Stimulated activated CD8-positive, alpha-beta memory T cell treated with anti-CD3 and anti-CD28 coated beads, Interleukin-15, amount 100 ng/mL, for 24 hours (primary cell): ENCODE measurements at places on chromosomes 7 and 10.

GRCh38 chr7:24637706-24638105, 64.5 kb downstream of the PALS2 start:
- DNase-seq: no peak

DNA sequence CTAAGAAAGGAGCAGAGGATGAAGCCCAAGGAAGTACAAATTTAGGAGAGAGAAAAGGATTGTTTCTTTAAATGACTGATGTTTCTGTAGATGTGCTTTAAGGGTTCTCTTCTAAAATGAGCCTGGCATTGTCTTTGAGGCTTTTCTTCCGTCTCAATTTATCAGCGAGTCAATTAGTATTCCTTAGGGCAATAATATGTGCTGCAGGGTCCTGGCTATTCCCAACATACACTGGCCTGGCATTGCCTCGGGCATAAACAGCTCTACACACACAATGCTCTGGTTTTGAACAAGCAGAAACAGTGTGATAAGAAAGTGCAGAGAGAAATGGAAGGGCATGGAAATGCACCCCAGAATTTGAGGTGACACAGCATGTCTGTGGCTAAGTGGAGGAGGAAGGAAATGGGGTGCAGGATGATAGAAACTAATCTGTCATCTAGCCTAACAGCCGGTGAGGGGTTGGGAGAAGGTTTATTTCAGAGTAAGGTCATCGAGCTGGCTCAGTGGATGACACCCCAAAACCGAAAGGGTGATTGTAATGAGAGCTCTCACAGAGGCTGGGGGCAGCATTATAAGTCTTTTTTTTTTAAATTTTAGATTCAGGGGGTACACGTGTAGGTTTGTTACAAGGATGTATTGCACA, 67.5 kb upstream of the ARHGAP21 start:
- DNase-seq: no peak

DNA sequence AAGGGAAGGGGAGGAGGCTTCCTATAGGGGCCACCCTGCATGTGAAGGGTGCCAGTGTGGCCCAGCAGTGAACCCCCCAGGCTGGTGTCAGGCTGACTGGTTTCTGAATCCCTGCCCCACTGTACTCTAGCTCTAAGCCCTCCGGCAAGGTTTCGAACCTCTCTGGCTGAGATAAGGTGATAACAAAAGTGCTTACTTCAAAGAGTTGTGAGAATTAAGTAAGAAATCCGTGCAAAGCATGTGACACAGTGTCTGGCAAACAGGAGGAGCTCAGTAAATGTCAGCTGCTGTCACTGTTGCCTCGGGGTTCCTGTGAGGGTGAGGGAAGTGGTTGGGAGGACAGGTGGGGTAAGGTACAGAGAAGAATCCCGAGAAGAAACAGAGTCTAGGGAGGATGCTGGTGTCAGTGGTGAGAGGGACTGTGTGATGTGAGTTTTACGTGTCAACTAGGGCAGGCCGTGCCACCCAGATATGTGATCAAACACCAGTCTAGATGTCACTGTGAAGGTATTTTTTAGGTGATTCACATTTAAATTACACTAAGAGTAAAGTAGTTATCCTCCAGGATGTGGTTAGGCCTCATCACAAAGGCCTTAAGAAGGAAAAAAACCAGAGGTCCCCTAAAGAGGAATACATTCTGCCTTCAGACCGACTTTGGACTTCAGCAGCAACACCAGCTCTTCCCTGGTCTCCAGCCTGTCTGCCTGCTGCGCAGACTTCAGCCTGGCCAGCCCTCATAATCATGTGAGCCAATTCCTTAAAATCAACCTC, 64.4 kb downstream of the BPGM start:
- no peak for DNase-seq

GRCh38 chr7:55965100-55965470, 700 bp downstream of the NIPSNAP2 start:
- DNase-seq: no peak

DNA sequence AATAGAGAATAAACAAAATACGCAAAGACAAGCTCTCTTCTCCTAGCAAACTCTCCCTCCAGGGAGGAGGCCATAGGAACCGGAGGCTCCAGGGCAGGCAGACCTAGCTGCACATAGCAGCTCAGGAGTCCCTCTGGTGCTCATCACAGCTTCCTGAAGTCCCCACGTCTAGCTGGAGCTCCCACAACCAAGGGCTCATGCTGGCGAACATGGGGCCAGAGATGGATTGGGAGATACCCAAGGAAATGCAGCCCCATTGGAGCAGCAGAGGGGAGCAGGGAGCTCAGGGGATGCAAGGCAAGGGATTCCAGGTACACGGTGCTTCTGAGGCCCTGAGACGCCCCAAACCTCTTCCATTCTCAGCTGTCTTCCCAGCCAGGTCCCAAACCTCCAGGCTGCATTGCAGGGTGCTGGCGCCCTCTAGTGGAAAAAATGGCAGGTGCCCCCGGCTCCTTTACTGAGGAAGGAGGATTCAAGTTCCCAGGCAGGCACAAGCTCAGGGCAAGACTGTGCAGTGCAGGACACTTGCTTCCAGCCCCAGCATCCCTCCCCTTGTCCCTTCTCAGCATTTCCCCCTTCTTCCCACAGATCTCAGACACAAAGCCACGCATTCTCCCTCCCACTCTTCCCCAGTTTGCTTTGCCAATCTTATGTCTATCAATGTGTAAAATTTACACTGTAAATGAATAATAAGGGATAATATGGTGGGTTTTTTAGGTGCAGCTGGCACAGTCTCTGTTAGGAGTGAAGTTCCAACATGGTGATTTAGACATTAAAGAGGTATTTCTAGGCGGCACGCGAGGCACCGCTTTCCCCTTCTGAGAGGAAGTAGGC, 46.2 kb downstream of the GPAM start:
- DNase-seq: peak; percentile 41

GRCh38 chr7:45682836-45683555, 108.8 kb downstream of the ADCY1 start:
- DNase-seq: no peak

- DNase-seq: no peak
Measured at GRCh38 chr7:130352194-130353074, 7.8 kb downstream of the CPA5 start.

DNA sequence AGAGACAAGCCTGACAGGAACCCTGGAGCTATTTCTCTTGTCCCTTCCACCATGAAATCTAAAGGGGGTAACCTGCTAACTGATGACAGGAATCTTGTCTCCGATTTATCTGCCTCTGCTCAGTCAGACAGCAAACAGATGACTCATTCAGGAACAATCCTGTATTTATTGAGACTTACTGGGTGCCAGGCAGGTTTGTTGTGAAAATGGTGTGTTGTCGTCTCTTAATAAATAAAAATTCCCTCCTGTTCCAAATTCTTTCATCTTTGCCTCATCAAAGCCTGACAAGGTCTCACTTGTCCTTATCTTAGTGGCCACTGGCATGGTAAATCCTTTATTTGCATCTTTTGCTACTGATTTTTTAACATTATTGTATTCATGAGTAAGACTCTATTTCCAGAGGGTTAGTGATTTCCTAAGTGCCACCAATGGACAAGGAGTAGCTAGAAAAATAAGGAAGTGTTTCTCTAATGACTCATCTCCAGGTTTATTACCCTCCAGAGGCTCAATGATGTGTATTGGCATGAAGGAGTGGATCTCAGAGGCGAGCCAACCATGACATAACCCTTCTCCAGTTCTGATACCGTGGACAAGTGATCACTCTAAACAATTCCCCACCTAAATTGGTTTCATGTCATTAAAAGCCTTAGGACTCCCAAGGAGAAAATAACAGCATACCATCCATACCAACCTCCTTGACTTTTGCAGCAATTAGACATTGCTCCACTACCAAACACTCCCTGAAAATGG, 724.0 kb downstream of the GRID1 start:
- no peak for DNase-seq

GRCh38 chr10:35940141-35941041, 298.3 kb upstream of the FZD8 start:
- no peak for DNase-seq

- no peak for DNase-seq
Measured at GRCh38 chr7:134873253-134873652, 93.8 kb downstream of the CALD1 start.

GRCh38 chr10:71819441-71819861, 31.6 kb downstream of the PSAP start:
- DNase-seq: no peak

DNA sequence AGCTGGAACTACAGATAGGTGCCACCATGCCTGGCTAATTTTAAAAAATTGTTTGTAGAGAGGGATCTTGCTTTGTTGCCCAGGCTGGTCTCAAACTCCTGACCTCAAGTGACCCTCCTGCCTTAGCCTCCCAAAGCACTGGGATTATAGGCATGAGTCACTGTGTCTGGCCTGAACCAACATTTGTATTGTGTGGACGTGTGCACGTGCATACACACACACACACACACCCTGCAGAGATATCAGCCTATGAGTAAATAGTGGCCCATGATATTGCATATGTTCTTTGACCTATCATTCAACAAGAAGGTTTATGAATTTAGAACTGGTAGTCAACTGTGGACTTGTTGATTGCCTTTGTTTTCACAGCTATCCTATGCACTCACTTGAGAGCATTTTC, 161.6 kb downstream of the BAMBI start:
- no peak for DNase-seq

DNA sequence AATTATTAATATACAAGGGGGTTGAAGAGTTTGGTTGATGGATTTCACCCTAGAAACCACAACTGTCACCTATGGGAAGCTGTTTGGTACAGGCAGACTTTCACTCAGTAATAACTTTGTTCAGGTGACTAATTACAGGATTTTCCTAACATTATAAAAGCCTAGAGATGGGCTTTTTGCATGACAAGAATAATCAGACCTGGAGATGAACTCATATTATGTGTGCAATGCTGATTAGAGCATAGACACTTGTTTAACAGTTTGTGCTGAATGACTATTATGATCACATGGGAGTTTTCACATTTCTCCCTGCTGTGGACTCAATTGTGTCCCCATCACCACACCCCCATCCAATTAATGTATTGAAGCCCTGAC, 90.2 kb upstream of the STEAP4 start:
- DNase-seq: no peak

DNA sequence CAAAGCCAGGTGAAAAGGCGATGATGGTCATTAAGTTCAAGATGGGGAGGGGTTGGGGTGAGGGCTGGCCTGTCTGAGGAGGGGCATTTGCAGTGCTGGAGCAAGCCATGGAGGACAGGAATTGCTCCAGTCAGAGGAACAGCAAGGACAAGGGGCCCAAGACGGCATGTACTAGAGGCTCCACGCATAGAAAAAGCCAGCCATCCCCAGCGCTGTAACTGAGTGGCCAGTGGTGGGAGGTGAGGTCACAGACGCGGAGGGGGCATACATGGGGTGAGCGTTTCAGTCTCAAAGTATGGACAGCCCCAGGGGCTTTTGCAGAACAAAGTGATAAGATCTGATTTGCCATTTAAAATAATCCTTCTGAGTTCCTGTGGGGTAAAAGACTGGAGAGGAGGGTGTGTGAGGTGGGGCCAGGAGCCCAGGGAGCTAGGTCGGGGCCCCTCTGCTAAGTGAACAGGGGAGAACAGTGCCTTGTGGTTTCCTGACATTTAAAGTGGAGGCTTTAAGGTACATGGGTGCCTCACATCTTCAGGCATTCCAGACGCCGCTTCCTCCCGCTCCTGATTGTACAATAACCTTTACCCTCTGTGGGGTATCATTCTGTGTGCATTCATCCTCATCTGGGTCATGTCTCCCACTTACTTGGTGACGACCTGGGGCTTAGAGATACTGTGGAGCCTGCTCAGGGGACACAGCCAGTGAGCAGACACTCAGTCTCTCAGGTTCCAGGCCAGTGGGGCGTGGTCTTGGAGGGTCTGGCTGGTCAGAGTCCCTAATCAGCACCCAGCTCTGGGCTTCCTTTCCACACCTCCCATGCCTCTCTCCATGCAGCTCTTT, 105.6 kb upstream of the GPR26 start:
- DNase-seq: no peak

DNA sequence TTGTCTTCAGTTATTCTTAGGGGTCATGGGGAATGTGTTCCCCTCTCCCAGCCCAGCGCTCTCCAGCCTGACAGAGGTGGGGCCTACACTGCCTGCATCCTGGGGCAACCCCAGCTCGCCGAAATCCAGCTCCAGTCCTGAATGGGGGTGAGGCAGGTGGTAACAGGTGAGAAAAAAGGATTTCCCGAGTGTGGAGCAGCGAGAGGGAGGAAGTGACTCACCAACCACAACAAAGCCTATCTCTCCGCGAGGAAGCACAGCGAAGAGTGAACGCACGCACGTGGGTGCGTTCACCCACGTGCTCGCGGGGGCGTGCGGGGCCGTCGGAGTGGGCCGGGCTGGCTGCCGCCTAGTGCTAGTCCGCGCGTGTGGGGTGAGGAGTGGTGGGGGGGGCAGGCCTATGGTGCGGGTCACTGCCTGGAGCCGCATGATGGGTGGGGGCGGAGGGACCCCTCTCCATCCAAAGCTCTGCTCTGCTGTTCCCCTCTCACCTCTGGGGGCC, 855 bp upstream of the PALD1 start:
- DNase-seq: peak; percentile 26

- no peak for DNase-seq
Measured at GRCh38 chr7:131536361-131536849, 20.0 kb downstream of the PODXL start.

DNA sequence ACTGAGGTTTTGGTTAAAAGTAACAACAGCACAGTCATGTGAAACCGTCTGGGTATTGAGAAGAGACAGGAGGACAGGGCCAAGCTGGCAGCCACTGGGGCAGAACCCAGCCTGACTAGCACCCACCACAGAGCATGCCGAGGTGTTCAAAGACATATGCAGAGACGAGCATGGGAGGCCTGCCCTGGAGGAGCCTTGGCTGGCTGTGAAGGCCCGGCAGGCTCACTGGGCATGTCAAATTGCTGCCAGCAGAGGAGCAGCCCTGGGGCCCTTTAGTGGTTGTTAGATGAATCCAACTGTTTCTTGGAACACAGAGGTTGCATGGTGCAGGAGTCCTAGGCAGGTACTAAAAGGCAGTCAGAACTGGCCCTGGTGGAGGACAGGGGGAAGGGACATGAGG, 5.0 kb upstream of the GDF2 start:
- DNase-seq: no peak
